ENCODE measurements at places on chromosomes 6 and 20.

DNA sequence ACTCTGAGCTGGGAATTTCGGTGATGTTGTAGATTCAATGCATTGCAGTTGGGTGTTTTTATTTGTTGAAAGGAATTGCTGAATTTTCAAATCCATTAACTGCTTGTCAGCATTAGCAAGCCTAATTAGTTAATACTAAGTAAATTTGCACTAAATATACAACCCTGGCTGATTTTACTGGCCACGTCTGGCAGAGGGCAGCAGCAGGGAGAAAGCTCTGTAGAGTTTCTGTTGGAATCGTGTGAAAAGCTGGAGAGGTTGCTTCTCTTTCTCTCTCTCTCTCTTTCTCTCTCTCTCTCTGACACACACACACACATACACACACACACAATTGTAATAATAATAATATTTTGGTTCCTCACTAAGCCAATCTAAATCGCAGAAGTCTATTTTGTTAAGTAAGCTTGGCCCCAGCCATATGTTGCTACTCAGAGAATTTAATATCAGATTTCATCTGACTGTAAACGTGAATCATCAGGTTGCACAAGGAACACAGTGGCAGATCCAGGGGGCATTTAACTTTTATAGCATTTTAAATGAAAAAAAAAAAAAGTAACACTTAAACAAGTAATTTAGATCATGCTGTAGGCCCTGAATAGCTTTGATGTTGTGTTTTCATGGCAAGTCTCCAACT is 289.5 kb downstream of the ESR1 start:
- no peak for DNase-seq

- DNase-seq, result no peak
Observed at GRCh38 chr6:22025468-22026163, 271.2 kb downstream of the PRL start.

DNA sequence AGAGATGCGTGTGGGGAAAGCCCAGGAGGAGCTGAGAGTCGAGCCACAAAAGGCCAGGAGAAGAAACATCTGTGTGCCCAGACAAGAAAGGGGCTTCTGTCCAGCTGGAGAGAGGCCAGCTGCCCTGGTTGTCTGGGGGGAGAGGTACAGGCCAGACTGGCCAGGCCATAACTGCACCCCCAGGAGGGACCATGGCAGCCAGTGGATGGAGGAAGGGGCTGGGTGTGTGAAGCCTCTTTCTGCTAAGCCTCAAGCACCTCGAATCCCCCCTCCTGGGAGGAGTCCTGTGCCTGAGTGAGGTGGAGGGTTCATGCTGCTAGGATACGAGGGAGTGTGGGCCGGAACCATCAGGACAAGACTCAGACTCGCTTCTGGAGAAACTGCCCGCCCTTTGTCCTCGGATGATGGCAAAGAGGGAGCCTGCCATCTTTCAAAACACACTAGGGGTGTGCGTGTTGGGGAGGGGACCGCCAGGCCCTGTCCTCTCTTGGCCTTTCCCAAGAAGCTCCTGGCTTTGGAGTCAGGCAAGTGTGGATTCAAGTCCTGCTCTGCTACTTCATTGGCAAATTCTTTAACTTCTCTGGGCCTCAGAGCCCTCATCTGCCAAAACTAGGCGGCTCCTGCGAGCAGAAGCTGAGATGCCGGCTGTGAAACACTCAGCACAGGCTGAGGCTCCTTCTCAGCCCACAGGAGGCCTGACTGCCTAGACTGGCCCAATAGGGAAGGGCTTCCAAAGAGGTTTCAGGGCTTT is 90.3 kb downstream of the ASXL1 start:
- no peak for DNase-seq

DNA sequence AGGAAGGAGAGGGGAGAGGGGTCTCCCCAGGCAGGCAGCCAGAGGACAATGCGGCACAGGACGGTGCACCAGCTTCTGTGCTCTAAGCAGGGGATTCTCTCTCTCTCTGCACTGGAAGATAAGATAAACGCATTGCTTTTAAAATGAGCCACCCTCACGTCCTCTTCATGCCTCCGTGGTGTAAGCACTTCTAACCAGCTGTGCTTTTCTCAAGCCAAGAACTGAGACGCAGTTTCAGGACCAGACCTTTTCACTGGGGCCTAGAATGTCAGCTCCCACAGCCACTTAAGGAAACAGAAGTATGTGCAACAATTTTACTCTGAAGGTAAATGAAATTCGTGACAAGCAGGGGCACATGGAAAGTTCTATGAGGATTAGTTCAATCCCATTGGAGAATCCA is 82.4 kb downstream of the PSMB1 start:
- no peak for DNase-seq

GRCh38 chr6:118535176-118535844 is 12.8 kb upstream of the PLN start:
- DNase-seq, result no peak

DNA sequence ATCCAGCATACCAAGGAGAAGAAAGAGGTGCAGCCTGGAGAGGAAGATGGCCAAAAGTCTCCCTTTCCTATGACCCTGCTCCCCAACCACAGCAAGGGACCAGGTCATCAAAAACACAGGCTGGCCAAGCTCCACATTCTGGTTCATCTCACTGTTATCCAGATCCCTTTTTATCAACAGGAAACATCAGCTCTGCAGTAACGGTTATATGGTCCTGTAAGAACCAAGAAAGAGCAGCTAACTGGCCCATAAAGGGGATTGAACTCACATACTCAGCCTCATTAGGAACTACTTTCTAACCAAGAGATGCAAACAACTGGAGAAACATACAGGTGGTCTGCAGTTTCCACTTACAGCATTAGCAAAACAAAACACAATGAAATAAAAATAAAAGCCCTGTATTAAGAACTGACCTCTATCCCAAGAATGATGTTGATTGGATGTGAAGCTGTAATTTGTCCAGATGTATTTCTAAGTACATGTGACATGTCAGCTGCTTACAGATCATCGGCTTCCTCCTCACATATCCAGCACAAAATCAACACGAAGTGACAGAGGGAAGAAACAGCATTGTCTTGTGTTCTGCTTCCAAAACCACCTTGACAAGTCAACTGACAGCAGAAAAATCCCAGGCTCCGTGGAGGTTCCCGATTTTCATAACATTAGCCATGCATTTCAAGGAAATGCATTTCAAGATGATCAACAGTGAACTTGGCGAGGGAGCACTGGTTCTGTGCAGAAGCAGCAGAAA is 557.2 kb upstream of the AGPAT4 start:
- DNase-seq, result no peak

DNA sequence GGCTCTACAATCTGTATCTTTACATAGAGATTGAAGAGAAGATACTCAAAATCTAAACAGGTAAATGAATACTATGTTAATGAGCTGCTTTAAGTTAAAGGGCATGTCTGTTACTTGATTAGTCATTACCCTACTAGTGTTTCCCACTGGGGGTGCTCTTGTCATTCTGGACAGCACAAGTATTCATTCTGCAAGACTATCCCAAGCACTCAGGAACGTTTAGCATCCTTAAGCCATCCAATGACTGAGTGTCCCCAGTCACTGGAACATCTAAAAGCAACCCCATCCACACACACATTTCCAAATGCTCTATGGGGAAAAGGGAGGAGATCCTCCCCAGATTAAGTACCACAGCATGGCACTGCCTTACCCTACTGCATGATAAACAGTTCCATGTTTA is 25.7 kb downstream of the EZR start:
- DNase-seq, result no peak

- DNase-seq, result no peak
Observed at GRCh38 chr6:100257793-100258395, 206.8 kb downstream of the SIM1 start.

- no peak for DNase-seq
Observed at GRCh38 chr20:13831476-13831875, 46.6 kb downstream of the NDUFAF5 start.

- no peak for DNase-seq
Observed at GRCh38 chr20:44540834-44541233, 19.0 kb upstream of the SERINC3 start.

DNA sequence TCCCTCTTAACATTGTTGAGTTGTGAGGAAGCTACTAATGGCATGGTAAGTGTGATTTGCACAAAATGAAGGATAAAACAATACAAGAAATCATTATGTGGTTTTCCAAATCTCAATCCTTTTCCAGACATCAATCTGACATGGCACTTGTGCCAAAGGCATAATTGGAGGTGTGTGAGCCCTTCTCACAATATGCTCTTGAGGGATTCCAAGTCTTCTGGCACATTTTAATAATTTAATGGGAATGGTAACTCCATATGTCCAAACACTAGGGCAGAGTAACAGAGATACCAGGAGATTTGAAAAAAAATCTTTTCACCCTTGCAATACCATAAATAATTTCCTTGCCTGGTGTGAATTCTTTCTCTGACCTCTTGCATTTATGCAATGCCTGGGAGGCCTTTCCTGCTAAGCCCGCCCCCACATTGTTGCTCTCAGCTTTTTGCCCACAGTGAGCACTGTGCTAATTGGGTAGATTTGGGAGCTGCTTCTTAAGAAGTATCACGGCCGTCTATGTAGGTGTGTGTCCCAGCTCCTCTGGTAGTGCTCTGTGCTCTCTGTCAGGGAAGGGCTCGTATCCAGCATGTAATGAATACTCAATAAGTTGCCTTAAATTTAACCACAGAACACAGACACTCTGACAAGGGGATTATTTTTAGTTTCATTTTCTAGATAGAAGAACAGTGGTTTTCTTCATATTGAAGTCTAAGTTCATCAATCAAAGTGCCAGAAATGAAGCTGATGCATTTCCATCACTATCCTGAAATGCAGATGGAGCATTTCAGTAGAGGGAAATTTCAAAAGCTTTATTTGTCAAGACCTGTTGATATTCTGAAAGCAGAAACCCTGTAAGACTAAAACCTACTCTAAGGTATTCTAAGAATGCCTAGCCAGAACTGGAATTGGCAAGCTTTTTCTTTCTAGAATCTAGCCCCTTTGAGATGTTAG is 54.4 kb upstream of the CEP85L start:
- no peak for DNase-seq

DNA sequence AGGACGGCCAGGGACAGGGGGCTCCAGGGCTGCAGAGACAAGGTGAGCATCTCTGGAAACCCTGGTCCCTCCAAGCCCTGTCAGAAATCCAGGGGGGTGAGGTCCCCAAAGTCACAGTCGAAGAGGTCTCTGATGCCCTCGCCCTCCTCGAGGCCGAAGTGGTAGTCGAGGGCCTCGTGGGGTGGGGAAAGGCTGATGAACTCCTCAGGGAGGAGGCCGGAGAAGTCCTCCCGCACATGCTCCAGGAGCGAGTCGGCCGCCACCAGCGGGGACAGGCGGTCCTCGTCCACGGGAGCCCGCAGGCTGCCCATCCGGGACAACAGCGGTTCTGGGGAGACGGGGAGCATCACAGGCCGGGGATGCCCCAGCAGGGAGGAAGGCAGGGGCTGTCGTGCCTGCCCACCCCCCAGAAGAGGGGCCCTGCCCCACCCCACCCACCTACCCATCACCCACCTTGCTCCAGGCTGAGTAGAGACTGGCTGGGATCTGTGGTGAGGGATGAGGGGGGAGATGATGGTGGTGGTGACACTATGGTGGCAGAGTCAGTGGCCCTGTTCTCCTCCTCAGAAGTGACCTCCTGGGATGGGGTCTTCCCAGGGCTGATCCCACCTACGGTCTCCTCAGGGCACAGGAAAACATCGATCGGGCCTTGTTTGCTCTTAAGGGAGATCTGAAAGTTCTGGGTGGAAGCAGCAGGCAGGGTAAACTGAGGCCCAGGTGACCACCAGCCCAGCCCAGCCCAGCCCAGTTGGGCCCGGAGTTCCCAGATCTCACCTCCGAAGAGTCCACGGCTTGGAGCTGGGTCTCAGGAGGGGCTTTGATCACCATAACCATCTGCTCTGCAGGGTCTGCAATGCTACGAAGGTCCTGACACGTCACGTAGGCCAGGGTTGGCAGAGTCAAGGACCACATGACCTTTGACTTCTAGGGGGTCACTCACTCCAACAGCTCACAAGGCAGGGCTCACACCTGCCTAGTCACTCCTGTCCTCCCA is 2.7 kb upstream of the NECAB3 start:
- no peak for DNase-seq

- DNase-seq, result no peak
Observed at GRCh38 chr20:7196481-7196880, 429.0 kb downstream of the BMP2 start.

DNA sequence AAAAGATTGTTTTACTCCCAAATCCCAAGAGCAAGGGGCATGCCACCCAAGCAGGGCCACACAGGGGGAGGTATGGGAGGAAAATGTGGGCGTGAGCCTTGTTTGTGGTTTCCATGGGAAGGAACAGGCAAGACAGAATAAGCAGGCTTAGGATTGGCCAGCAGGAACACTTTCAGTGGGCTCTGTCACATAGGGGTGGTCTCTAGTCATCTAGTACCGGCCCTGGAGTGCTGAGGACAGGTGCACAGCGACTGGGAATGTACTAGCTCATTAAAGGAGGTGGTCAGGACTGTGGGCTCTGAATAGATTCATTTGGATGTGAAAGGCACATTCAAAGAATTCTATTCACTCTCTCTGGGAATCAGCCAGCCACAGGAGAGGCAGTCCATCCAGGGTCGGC is 175.6 kb downstream of the TBC1D7 start:
- DNase-seq, result no peak

DNA sequence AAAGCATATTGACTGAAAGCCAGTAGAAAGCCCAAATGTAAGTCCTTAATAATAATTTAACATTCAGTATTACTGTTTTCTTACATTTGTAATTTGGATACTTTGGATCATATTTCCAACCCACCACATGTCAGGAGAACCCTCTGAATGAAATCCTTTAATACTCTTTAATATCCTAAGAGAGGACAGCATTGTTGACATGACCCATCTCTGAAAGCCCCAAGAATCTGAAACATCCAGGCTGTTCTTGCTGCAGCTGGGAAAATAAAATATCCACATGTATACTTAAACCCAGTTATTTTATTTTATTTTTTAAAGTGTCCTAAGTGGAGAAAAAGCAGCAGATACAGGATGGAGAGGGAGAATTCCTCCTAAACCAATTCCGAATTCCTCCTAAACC is 130.8 kb upstream of the RIPOR2 start:
- DNase-seq, result no peak

DNA sequence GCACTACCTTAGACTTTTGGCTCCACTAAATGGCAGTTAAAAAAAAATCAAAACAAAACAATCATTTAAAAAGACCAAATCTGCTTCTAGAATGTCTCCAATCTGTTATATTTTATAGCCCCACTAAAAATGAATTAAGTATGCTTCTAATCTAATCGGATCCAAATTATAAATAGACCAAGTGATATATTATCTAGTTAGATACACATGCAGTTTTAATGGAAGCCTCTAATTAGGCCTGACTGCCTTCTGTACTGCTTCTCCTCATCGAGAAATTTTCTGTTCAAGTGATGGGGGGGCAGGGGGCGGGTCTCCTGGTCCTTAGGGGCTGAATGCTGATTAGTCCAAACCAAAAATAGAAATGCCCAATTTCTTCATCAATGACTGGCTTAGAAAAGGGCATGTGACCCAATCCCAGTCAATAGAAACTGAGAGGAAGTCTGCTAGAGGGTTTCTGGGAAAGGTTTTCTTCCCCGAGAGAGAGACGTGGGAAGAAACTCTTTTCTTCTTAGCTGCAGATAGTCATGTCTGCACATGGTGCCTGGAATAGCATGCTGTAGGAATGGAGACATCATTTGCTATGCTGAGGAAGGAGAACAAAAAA is 6.9 kb downstream of the SESN1 start:
- DNase-seq, result no peak

GRCh38 chr6:71123051-71123450 is 165.6 kb upstream of the OGFRL1 start:
- DNase-seq, result no peak

- no peak for DNase-seq
Observed at GRCh38 chr20:16145919-16146318, 427.3 kb downstream of the KIF16B start.
